ENCODE measurements at places on chromosomes 6 and 20.

DNA sequence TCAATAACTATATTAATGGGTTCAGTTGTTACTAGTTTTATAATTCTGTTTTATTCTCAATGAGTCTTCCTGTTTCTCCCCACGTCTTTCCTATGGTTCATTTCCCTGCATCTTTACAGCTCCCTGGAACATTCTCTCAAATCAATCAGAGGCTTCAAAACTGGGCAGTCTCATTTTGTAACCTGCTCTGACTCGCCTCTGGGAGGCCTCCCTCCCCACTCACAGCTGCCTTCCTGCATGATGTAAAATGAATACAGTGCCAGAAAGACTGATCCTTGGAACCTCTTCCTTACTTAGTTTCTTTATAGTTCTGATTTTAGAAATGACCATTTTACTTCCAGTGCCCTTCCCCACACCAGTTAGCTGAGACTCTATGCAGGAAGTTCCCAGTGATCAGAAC lies 103.9 kb downstream of the ESR1 start:
- no peak for DNase-seq

DNA sequence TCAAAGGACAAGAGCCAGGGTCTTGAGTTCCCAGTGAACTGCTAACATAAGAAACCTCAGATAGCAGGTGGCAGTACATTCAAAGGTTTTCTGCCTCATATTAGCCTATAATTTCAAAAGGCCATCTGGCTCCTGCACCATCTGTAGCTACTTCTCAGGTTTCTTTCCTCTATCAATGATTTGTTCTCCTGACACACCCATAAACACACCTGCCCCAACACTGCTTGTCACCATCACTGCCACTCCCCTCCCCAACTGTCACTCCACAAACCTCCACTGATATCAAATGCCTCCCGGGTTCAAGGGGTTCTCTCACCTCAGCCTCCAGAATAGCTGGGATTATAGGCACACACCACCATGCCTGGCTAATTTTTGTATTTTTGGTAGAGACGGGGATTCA lies 152.7 kb upstream of the SLC22A16 start:
- DNase-seq = no peak

GRCh38 chr6:7112741-7113313 lies 5.1 kb downstream of the RREB1 start:
- no peak for DNase-seq

DNA sequence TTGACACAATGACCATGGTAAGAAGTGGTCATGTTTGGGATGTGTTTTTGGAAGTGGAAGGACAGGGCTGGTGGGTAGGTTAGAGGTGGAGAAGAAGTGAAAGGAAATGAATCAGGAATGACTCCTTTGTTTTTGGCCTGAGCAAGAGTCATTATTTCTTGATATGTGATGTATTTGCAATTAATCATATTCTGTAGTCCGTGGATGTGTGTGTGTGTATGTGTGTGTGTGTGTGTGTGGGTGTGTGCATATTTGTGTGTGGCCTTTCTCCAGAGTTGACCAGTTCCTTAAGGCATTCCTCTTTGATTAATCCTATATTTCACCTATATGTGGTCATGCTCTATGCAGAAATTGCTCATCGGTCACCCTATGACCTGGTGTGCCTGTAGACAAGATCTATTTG lies 130.7 kb downstream of the UTRN start:
- no peak for DNase-seq

- no peak for DNase-seq
Measured at GRCh38 chr6:168284187-168284586, 35.4 kb downstream of the DACT2 start.

- no peak for DNase-seq
Measured at GRCh38 chr6:46895930-46896329, 25.8 kb downstream of the ADGRF5 start.

GRCh38 chr6:82370788-82371187 lies 7.2 kb downstream of the TPBG start:
- DNase-seq = no peak

GRCh38 chr20:32681175-32682084 lies 7.7 kb upstream of the C20orf203 start:
- DNase-seq = peak; percentile 29

DNA sequence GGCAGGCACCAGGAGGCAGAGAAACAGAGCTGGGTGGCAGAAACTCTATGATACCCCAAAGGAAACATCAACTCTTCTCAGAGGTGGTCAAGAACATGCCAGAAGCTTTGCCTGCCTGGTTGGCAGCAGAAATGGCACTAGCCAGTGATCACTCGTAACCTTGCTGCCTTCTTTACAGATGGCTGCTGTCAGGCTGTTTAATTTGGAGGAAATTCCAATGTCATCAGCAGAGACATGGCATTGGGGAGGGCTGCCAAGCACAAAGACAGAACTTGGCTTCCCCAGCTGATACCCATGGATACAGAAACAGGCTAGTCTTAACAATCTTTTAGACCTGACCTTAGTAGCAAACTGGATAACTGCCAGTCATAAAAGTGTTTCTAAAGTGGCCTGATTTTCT lies 153.6 kb downstream of the GMPR start:
- no peak for DNase-seq

GRCh38 chr6:138815797-138816528 lies 20.1 kb downstream of the ECT2L start:
- DNase-seq = peak; percentile 26

- no peak for DNase-seq
Measured at GRCh38 chr6:39389484-39389767, 66.9 kb upstream of the KCNK16 start.

DNA sequence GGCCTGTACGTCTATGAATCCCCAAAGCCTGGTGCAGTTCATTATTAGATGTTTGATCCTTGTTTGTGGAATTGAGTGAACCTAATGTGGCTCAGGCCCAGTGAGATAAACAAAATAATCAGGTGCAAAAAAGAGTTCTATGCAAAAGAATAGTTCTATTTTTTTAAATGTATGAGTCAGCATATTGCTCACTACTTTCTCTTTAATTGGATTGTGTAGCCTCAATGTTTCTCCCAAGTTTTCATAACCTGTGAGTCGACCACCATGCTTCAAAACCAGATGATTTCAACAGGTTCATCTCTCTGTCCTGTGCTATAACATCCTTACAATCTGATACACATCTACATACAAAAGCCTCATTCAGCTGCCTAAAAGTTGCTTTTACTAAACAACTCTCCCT lies 116.5 kb upstream of the HDAC2 start:
- no peak for DNase-seq

DNA sequence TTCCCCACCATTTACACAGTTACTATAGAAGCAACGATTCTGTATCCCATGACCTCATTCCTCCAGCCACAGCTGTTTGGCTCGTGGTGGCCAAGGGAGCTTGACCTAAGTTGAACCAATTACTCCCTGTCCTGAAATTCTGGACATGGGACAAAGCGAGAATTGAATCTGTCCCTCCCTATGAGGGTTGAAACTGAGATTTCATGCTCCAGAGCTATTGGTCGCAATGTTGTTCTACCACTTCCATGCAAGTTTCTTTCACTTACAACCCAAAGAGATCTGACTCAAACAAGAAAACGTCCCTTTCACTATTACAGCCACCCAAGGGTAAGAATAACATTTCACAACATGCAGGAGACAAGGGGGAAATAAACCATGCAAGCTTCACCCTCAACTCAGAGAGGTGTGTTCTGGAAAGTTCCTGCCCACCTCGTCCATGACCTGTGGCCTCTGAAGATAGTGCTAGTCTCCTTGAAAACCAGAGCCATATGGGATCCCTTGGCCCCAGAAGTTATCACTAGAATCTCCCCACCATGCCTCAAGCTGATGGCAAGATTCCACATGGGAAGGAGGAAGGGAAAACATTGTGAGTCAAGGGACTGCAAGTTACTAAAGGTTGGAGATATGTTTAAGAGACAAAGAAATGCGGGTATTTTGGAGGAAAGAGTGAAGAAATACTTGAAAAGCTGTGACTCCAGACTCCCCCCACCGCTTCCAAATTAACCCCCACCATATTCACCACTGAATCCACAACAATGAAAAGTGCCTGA lies 74.5 kb upstream of the SRSF6 start:
- no peak for DNase-seq

DNA sequence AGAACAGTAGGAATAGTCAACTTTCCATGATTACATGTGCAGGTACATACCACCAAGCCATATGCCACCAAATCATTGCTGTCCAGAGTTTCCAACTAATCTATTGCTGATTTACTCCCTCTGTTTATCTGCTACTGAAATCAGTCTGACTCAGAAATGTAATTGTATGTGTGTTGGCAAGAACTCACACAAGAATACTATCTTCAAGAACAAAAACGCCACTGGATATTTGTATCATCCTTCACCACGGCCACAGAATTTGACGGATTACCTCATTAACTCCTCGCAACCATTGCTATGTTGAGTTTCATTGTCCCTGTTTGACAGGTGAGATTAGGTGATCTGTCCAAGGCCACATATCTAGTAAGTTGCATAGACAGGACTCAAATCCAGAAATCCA lies 159.2 kb downstream of the GMPR start:
- no peak for DNase-seq

DNA sequence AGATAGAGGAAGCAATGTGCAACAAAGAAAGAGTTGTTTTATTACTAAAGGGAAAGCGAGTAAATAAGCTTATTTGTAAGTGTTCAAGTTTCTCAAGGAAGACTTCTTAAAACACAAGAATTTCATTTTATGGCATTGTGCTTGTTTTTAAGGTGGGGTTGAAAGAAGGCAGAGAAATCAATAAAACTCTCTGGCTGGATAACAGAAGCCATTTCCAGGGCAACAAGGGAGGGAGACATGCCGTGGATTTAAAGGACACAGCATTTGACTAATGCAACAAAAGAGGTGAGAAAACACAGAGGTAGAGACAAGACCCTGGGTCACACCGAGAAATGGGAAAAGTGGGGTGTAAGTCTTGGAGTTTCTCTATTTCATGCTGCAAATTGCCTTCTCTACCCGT lies 28.8 kb upstream of the GMPR start:
- no peak for DNase-seq

DNA sequence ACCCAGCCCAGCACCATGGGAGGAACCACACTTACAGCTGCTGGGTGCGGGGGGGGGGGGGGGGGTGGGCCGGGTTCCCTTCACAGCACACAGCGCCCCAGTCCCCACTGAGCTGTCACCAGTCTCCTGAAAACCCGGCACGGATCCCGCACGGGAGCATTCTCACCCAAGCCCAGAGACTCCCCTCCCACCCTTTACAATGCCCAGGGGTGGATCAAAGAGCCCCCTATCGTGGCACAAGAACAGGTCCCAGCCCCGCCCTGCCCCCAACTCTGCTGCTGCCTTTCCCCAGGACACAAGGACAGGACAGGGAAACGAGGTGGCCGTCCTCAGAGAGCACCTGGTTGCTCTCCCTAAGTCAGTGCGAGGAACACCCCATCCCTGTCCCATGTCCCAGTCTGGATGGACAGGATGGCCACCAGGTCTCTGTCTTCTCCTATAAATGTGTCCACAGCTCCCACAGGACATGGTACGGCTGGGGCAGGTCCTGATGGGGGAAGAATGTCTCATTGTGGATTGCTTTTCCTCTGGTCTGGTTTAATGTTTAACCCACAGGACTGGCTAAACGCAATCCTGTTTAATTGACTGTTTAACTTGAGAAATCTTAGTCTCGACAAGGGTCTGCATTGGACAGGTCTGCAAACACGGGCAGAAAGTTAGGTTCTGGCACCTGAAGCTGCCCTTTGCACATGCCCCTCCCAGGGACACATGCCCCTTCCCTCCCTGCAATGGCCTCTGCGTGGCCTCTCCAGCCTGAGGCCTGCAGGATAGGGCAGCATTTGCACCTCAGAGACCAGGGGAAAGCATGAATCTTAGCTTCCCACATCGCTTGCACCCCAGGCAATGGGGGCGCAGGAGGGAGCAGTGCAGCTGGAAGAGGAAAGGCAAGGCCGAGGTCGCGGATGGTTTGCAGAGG lies 45.3 kb downstream of the DACT2 start:
- DNase-seq = no peak

DNA sequence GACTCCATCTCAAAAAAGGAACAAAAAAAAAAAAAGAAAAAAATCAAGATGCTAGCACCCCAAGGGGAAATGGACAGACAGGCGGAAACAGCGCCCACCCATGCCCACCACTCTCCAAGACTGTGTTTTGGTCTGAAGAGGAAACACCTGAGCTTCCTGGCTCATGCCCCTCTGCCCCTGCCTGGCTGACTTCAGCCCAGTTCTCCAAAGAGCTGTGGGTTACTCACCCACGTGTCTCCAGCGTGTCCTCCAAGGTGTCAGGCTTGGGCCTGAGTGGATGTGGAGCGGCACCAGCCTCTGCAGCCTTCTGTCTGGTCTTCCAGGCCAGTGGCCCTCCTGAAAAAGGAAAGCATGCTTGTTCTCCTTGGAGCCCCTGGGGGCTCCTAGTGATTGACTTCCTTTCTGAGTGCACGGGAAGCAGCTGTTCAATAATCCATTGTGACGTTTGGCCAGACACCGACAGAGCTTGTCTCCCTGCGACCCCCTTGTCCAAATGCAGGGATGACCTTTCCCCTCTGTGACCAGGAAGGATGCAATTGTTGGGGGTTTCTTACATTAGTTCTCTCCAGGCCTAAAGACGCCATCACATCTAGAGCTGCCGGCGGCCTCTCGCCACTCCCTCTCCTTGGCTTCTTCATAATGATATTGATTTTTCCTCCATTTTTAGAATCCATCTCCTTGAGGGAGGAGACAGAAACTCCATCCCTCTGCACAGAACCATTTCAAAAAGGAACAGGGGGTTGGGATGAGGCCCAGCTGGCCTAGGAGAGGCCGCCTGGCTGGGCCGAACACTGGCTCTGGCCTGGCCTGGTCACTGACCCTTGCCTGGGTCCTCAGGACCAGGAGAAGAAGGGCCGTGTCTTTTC lies 58.4 kb downstream of the ADNP start:
- no peak for DNase-seq

DNA sequence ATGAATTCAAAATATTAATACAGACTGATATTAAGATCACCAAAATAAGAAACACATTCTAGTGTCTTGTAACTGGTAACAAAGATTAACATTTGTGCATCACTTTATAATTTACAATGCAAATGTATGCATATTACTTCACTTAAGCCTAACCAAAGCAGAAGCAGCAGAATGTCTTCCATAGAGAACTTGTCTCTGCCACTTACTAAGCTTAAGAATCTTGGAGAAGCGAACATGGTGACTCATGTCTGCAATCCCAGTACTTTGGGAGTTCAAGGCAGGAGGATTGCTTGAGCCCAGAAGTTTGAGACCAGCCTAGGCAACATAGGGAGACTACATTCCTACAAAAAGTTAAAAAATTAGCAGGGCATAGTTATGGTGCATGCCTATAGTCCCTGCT lies 18.8 kb downstream of the AK9 start:
- no peak for DNase-seq

- no peak for DNase-seq
Measured at GRCh38 chr6:84467296-84467695, 239.9 kb upstream of the CEP162 start.

- DNase-seq = no peak
Measured at GRCh38 chr6:106702046-106702445, 72.7 kb downstream of the QRSL1 start.

- DNase-seq = no peak
Measured at GRCh38 chr20:52076164-52076563, 115.4 kb downstream of the ZFP64 start.

DNA sequence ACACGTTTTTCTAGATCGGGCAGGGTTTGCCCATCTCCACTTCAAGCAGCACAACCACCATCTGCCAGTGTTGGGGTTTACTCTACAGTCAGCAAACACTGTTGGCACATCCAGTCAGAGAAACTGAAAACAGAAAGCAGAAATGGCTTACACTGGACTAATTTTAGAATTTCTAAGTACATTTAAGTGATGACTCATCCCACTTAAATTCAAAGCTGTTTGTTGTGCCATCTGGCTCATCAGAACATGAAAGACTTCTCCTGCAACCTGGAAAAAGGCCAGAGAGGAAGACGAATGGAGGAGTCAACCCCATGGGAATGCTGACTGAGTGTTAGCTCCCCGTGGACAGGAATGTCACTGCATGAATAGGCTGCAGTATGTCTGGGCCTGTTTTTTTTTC lies 21.8 kb downstream of the FAM209B start:
- DNase-seq = peak; percentile 22

All from NCI-H187 (cell line).